ENCODE measurements at places on chromosomes 4 and X. TPM values are rescaled to one million over a fixed set of nuclear protein-coding genes. Genes with fewer than 3 reads are reported as not detected.
A peak's percentile ranks its signal among the peaks of the same experiment; 100 is the strongest.

The TXK gene
- polyA plus RNA-seq: 0.18 TPM

The DMD gene
- polyA plus RNA-seq: 20.1 TPM

The TAF7L gene
- polyA plus RNA-seq: 0.08 TPM

GRCh38 chr4:39255871-39256270, 73.5 kb downstream of the WDR19 start:
- H3K4me1 ChIP-seq: no peaks in the 10 kb centered on the region
- DNase-seq: no peak
- H3K27me3 ChIP-seq: no peaks in the 10 kb centered on the region
- no peak overlapping the region for H3K4me3 ChIP-seq
- H3K36me3 ChIP-seq: no peaks in the 10 kb centered on the region

GRCh38 chr4:143178923-143179322, 5.8 kb upstream of the USP38 start:
- no peaks in the 10 kb centered on the region for H3K4me1 ChIP-seq
- H3K27me3 ChIP-seq: no peaks in the 10 kb centered on the region
- H3K4me3 ChIP-seq: no peak overlapping the region
- DNase-seq: no peak
- no peak overlapping the region for H3K27ac ChIP-seq

GRCh38 chr4:83658806-83659205, 122.9 kb downstream of the GPAT3 start:
- H3K36me3 ChIP-seq: no peaks in the 10 kb centered on the region
- no peaks in the 10 kb centered on the region for H3K4me1 ChIP-seq

GRCh38 chr4:119865389-119865788, 201.3 kb downstream of the MAD2L1 start:
- H3K4me3 ChIP-seq: no peak overlapping the region
- no peaks in the 10 kb centered on the region for H3K27me3 ChIP-seq
- no peak for DNase-seq
- H3K4me1 ChIP-seq: no peaks in the 10 kb centered on the region
- no peak overlapping the region for H3K27ac ChIP-seq

DNA sequence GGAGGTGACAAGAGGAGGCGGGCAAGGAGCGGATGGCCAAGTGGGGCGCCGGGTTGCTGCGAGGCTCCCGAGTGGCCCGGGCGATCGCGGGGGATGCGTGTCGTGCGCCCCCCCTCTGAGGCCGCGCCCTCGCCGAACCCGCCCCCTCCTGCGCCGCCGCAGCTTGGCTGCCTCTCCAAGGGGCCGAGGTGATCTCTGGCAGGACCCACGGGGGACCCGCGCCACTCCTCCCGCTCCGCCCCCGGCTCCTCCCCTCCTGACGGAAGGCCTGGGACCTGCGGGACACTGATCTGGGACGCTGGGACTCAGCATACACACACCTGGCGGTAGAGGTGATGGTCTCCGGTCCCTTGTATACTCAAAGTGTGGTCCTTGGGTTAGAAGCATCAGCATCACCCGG, 21.9 kb upstream of the FAM47C start:
- H3K4me1 ChIP-seq: no peaks in the 10 kb centered on the region
- H3K36me3 ChIP-seq: no peaks in the 10 kb centered on the region
- H3K27me3 ChIP-seq: peaks cover 12% of the 10 kb centered on the region
- no peak for DNase-seq
- no peak overlapping the region for H3K4me3 ChIP-seq
- no peak overlapping the region for H3K27ac ChIP-seq

- no peak for DNase-seq
- H3K4me1 ChIP-seq: no peaks in the 10 kb centered on the region
- no peak overlapping the region for H3K4me3 ChIP-seq
- no peak overlapping the region for H3K27ac ChIP-seq
- no peaks in the 10 kb centered on the region for H3K36me3 ChIP-seq
Measured at GRCh38 chr4:171834640-171835039, 21.4 kb downstream of the GALNTL6 start.

GRCh38 chr4:3250438-3250955, 1.5 kb downstream of the MSANTD1 start:
- no peak for DNase-seq
- no peak overlapping the region for H3K27ac ChIP-seq
- H3K36me3 ChIP-seq: no peaks in the 10 kb centered on the region

GRCh38 chrX:155086202-155086840, 15.0 kb downstream of the BRCC3 start:
- H3K27ac ChIP-seq: no peak overlapping the region
- peak; percentile 10 for DNase-seq
- no peaks in the 10 kb centered on the region for H3K36me3 ChIP-seq
- H3K4me1 ChIP-seq: no peaks in the 10 kb centered on the region
- H3K4me3 ChIP-seq: no peak overlapping the region

- no peaks in the 10 kb centered on the region for H3K27me3 ChIP-seq
- DNase-seq: no peak
Measured at GRCh38 chrX:38287674-38288073, 39.6 kb downstream of the RPGR start.

DNA sequence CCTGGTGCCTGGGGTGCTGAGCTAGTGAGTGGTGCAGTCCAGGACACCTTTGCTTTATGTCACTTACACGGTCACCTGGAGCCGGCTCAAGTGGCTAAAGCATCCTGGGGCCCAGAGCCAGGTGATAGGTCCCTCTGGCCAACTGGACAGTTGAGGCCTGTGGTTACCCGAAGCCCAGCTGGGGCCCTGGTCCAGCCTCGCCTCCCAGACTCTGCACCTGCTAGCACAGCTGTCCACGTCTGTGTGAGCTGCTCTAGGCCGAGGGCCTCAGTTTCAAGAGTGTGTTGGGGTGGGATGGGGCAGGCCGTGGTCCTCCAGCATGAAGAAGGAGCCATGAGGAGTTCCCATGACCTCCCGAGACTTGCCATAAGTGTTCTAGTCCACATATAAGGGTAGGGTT, 7.7 kb upstream of the ADD1 start:
- peak; percentile 2 for DNase-seq
- H3K36me3 ChIP-seq: no peaks in the 10 kb centered on the region
- H3K4me1 ChIP-seq: no peaks in the 10 kb centered on the region
- no peaks in the 10 kb centered on the region for H3K27me3 ChIP-seq
- H3K4me3 ChIP-seq: no peak overlapping the region

GRCh38 chr4:78645853-78646757, 94.5 kb downstream of the ANXA3 start:
- peak; percentile 79 for DNase-seq
- peaks cover 21% of the 10 kb centered on the region for H3K4me1 ChIP-seq
- no peak overlapping the region for H3K4me3 ChIP-seq
- H3K27me3 ChIP-seq: no peaks in the 10 kb centered on the region

DNA sequence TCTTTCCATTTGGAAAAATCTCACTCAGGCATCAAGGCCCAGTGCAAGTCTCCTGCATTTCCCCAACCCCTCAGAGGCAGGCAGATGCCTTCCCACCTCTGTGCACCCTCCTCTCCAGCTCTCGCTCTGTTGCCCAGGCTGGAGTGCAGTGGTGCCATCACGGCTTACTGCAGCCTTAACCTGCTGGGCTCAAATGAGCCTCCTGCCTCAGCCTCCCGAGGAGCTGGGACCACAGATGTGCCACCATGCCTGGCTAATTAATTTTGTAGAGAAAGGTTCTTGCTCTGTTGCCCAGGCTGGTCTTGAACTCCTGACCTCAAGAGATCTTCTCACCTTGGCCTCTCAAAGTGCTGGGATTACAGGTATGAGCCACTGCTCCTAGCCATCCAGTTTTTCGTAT, 95.8 kb downstream of the NHSL2 start:
- H3K27ac ChIP-seq: no peak overlapping the region
- no peaks in the 10 kb centered on the region for H3K27me3 ChIP-seq
- H3K4me1 ChIP-seq: peaks cover 8% of the 10 kb centered on the region
- no peak for DNase-seq
- no peaks in the 10 kb centered on the region for H3K36me3 ChIP-seq

DNA sequence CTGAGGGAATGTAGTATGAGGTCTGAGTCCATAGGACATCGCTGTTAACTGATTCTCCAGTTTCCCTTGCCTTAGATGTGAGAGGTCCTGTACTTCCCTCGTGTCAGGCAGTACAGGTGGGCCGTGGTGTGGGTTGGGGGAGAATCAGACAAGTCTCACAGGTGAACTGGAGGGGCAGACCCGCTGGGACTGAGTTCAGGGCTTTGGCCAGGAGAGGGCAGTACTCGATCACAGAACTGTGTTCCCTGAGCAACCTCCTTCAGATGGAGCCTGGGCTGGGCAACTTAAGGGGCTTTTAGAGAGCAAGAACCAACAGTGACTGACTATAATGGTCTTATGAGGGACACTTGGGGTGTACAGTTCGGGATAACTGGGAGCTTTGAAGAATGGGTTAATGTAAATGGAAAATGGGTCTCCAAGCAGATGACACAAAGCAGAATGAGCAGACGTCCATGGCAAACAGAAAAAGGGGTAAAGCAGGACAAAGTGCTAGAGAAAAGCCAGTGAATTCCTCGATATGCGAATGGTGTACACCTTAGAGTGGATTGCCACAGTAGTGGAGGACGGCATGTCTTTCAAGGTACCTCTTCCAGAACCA, 83.6 kb downstream of the CCNG2 start:
- peaks cover 8% of the 10 kb centered on the region for H3K27me3 ChIP-seq
- H3K4me1 ChIP-seq: no peaks in the 10 kb centered on the region
- no peak overlapping the region for H3K4me3 ChIP-seq
- no peaks in the 10 kb centered on the region for H3K36me3 ChIP-seq
- no peak overlapping the region for H3K27ac ChIP-seq

DNA sequence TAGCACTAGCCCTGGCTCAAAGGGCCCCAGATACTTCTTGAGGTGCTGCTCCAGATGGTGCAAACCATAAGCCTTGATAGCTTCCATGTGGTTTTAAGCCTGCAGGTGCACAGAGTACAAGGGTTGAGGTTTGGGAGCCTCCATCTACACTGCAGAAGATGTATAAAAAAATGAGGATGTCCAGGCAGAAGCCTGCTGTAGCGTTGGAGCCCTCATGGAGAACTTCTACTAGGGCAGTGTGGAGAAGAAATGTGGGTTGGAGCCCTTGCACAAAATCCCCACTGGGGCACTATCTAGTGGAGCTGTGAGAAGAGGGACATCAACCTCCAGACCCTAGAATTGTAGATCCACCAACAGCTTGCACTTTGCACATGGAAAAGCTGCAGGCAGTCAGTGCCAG, 231.9 kb downstream of the CHIC2 start:
- H3K36me3 ChIP-seq: no peaks in the 10 kb centered on the region
- DNase-seq: no peak
- no peak overlapping the region for H3K4me3 ChIP-seq
- H3K27me3 ChIP-seq: no peaks in the 10 kb centered on the region
- no peaks in the 10 kb centered on the region for H3K4me1 ChIP-seq
